Cardiac muscle cell (in vitro differentiated cells and primary cell): ENCODE measurements at places on chromosomes 6 and 20.

GRCh38 chr6:66508433-66508832 is 801.4 kb upstream of the EYS start:
- no peak for DNase-seq

DNA sequence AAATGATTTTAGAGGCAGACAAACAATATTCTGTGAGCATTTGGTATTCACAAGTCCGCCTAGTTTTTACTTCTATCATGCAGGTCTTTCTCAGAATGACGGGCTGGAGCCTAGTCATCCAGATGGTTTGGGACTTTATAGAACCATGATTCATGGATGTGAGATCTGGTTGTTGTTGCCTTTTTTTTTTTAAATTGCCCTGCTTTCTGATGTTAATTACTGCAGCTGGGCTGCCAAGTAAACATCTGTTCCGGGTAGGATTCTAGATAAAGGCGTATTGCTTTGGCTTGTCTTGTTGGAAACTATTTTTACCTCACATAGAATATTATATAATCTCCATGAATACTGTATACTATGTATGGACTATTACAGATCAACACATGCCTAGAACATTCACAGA is 58.1 kb downstream of the RNF217 start:
- no peak for DNase-seq

- no peak for DNase-seq
These were observed 474.6 kb downstream of the COL12A1 start for GRCh38 chr6:74731204-74731603.

DNA sequence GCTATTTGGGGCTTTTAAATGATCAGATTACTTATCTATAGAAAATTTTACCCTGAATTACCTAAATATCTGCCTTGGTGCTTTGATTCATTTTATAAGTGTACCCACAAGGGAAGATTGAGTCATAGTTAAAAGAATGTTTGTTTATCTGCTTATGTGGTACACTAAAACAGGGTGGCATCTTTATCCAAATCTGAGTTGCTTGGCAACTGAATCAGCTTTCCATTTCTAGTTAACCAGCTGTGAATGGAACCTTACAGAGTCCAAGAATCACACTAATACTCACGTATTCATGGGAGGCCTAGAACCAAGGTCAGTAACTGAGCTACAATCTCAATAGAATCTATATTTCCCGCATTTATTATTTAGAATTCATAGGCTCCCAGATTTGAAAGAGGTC is 44.0 kb upstream of the CAP2 start:
- DNase-seq: no peak

DNA sequence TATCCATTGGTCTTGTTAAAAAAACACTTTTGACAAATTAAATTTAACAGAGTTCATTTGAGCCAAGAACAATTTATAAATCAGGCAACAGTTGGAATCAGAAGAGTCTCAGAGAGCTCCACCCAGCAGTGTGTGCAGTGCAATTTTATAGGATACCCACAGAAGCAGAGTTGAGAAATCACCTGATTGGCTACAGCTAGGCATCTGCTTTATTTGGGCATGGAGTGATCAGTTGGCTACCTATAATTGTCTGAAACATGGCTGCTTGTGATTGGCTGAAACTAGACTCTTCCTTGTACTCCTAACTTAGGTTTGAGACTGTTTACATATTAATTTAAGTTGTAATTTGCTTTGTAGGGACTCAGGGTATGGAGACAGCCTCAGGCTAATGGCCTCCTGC is 12.0 kb downstream of the PGK2 start:
- DNase-seq: no peak

DNA sequence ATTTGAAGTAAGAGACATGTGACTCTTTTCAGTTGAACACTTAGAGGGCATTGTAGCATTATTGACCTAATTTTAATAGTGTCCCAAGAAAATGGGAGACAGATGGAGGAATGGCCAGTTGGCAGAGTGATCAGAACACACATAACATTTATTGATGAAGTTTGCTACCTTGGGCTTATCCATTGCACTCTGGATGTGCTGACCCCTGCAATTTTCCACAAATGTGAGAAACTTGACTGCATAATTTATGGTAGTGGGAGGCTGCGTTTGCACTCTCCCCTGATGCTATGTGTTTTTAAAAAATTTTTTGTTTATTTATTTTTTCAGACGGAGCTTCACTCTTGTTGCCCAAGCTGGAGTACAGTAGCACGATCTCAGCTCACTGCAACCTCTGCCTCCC is 95.9 kb downstream of the ZFAND3 start:
- no peak for DNase-seq

GRCh38 chr6:3565291-3565690 is 108.4 kb upstream of the SLC22A23 start:
- no peak for DNase-seq
